ENCODE measurements at places on chromosomes 5 and 9.

DNA sequence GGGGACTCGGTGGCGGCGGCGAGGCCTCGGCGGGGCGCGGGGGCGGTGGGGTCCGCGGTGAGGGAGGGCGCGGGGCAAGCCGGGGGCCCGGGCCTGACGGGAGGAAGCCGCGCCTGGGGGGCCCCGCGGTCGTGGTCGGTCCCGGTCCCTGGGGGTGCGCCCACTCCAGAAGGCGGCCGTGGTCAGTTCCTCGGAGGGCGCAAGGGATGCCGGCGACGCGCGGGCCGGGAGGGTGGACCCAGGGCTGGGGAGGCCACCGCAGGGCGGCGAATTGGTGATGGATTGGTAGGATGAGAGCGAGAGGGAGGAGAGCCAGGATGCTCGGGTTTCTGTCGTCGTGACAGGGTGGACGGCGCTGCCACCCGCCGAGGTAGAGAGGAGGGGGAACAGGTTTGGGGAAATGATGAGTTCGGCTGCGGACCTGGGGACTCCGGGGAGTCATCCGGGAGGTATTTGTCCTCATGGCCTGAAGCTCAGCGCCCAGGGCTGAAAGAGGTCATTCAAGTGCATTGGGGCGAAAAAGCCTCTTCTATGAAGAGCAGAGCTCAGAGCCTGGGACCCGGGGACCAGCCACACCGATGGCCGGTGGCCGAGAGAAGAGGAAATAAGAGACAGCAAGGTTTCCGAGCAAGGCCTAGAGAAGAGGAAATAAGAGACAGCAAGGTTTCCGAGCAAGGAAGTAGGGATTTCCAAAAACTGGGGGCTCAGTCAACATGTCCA lies 557 bp downstream of the GNG10 start:
- no peak for DNase-seq

GRCh38 chr5:1310118-1310517 lies 15.2 kb upstream of the TERT start:
- no peak for DNase-seq

DNA sequence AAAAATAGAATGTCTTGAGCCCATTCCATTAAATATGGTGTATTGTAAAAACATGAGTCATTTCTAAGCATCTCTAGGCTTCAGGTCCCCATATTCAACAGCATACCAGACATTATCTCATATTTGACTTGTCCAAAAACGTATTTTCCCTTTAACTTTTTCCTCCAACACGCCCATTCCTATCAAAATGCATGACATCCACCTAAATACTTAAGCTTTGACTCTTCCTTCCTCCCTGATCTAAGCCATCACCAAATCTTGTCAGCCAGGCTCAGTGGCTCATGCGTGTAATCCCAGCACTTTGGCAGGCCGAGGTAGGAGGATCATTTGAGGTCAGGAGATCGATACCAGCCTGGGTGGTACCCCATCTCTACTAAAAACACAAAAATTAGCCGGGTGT lies 23.9 kb downstream of the VCP start:
- DNase-seq = no peak

DNA sequence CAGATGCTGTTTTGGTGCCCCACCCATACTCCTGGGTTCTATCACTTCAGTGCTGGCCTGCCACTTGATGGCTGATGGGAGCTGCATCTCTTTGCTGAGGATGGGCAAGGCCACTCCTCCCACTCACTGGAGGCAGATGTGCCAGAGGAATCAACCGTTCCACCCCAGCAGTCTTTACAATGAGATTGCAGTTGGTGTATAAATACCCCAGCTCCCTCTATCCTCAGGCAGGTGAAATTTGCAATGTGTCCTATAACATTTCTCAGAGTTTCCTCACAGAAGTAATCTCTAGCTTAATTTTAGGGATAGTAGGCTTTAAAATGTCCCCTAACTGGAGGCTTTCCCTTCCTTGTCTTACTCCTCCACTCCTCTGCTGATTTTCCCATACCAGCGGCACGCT lies 36.5 kb upstream of the ERCC6L2 start:
- no peak for DNase-seq

DNA sequence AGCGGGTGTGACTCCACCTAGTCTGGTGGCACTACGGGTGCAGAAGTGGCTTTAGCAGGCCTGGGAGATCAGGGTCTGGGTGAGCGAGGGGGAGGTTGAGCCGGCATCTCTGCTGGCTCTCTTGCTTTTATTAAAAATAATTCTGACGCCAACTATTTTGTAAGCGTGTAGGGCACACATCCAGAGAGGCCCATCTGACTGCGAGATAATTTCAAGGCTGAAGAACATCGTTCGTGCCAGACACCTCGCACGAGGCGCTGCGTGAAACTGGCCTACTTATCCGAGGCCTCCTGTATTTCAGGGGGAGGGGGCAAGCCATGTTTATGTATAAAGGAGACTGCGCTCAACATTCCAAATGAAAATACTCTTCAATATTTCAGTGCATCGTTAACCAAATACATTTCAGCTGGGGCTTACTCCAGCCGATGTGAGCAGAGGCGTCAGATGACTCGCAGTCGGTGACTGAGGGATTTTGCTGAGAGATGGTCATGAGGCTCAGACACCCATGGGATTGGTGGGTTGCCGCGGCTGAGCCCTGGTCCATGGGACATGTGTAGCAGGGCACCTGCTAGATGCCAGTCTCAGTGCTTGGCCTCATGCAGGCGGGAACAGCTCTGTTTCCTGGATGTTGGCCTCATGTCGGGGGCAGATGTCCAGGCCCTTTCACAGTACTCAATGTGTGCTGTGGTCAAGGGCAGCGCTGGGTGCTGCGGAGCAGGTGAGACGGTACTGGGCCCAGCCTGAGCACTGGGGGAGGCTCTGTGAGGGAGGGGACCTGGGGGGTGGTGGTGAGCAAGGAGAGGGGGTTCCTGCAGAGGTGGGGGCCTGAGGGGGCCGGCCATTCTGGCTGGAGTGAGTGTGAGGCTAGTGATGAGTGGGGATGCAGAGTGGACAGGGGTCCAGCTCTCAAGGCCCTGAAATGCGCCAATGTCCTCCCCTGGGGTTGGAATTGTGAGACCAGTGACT lies 201.5 kb downstream of the DAB2IP start:
- no peak for DNase-seq

GRCh38 chr5:150234576-150235499 lies 45.0 kb downstream of the SLC6A7 start:
- no peak for DNase-seq

DNA sequence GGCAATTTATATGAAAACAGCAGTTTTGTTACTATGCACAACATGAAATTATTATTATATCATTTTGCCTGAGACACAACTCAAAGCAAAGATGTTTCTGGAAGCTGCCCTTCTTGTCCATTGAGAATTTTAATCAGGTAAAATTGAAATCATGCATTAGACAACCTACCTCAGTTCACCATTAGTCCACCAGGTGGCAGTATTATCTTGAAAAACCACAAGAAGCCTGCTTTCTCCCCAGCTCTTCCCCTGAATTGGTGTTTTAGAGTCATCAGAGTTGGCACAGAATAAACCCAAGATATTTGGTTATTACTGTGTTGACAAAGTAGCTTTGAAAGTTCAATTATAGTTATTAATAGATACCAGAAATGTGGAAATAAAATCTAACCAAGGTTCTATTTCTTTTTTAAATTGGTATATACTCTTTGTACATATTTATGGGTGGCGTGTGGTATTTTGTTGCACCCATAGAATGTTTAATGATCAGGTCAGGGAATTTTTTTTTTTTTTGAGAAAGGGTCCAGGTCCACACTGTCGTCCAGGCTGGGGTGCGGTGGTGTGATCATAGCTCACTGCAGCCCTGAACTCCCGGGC lies 25.7 kb downstream of the UTP15 start:
- no peak for DNase-seq

DNA sequence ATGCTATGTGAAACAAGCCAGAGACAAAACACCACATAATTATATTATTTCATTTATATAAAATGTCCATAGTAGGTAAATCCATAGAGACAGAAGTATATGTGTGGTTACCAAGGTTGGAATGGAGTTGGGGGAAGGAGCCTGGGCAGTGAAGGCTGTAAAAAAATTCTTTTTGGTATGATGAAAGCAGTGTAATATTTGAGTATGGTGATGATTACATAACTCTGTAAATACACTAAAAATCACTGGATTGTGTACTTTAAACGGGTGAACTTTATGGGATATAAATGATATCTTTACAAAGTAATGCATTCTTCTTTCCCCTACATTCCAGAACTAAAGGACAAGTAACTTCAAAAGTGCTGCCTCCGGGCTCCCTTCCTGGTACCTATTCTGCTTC lies 155.8 kb downstream of the SH3GL2 start:
- no peak for DNase-seq

DNA sequence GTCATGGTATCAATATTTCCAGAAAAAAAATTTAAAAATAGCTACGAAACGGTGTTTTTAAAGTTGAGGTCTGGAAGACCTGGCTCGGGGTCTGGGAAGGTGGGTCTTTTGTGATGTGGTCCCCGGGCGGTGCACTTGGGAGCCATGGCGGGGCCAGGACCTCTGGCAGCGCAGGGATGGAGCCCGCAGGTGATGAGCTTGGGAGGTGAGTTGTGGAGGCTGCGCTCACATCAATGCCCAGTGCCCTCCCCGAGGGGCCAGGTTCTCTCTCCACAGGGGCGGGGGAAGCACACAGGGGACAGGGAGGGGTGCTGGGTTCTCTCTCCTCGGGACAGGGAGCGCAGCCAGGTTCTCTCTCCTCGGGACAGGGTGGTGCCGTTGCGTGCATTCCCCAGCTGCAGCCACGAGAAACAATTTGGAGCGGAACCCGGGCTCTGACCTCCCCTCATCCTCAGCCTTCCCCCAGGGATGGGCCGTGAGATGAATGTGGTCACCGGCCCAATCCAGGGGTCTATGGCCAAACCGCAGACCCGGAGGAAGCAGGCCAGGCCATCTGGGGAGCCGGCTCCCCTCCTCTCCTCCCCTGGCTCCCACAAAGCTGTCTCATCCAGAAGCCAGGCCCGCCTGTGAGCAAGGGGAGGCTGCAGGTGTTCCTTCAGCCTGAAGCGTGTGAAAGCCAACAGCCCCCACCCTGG lies 25.8 kb downstream of the DBH start:
- DNase-seq = no peak

DNA sequence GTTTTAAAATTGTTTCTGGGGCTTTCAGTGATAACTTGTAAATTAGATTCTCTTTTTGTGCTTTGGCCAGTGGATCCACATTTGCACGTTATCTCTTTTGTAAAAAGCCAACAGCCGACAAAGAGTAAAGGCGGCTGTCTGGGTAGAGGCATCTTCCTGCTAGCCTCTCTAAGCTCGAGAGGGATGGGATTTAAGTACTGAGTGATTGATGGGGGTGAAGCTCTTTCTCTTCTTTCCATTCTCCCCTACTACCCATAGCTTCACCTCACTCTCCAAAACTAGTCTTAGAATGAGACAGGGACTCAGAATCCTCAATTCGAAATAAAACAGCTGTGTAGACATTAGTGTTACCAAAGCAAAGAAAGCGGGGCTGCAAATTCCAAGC lies 3.4 kb downstream of the PBX3 start:
- DNase-seq = no peak

DNA sequence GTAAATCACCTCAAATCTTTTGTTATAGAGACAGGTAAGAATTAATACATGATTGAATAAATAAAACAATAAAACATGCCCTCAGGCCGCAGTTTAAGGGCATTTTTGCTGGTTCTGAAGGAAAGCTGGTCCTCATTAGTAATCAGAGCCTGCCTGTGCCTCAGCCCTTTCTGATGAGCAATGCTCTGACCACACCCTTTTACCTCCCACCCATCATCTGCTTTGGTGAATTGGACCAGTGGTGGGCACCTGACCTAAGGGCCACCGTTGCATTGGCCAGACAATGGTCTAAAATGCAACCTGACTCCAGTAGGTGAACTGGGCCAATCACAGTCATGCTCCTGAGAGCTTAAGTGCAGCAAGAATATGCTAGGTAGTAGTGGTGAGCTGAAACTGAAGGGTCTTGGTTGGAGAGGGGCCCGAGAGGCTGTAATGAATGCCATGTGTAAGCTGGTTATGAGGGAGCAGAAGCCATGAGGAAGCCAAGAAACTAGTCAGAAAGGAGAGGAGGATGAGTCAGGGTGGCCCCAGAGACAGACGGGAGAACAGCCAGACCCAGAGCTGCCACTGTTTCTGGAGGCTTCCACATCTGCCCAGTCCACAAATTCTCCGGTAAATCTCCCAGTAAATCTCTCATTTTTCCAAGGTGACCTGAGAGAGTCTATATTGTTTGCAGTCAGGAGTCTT lies 45.5 kb upstream of the ZSWIM6 start:
- DNase-seq = no peak

All from substantia nigra (tissue), 51 donors.